GM03348 (cell line): ENCODE measurements at places on chromosomes 5 and 9.

- DNase-seq = no peak
These were observed 22.4 kb upstream of the PLPP1 start for GRCh38 chr5:55557123-55557522.

GRCh38 chr9:116806075-116806474 lies 119.0 kb downstream of the TRIM32 start:
- DNase-seq = no peak

GRCh38 chr9:34502891-34503290 lies 19.9 kb downstream of the ENHO start:
- no peak for DNase-seq

- no peak for DNase-seq
These were observed 13.4 kb upstream of the GRHPR start for GRCh38 chr9:37408933-37409710.

GRCh38 chr9:134178394-134178767 lies 14.0 kb upstream of the RNU6ATAC start:
- DNase-seq = no peak

DNA sequence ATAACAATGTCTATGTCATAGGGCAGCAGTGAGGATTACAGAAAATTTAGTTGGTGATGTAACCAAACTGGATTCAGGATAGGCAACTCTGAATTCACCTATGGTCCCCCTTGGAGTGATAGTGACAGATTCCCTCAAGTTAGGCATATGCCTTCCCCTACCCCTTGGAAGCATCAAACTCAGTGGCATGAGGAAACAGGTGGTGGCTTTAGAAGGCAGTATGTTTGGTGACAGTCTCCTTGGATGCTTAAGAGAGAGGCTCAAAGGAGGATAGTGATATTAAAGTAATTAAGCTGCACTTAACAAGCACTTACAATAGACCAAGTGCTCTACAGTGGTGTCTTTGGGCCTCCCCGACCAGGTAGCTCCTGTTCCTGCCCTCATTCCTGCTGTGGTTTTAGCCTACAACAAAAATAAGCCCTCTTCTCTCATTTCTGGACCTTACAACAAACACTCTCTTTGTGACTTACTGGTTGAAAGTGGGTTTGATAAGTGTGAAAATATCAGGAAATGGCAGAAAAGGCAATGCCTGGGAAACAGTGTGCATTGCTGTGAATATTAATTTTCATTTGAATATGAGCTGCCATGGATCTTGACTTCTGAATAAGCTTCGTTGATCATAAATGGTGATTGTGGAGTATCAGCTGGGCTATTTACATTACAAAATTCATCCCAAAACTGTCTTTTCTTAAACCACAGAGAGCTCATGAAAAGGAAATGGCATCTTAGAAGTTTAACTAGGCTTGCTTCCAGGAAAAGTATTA lies 29.2 kb downstream of the NR4A3 start:
- DNase-seq = no peak

- no peak for DNase-seq
These were observed 56.1 kb downstream of the HRH2 start for GRCh38 chr5:175713930-175714329.

- no peak for DNase-seq
These were observed 294.7 kb downstream of the ZSWIM6 start for GRCh38 chr5:61626639-61627282.

- no peak for DNase-seq
These were observed 646.6 kb downstream of the ACTL7B start for GRCh38 chr9:108209132-108209685.

DNA sequence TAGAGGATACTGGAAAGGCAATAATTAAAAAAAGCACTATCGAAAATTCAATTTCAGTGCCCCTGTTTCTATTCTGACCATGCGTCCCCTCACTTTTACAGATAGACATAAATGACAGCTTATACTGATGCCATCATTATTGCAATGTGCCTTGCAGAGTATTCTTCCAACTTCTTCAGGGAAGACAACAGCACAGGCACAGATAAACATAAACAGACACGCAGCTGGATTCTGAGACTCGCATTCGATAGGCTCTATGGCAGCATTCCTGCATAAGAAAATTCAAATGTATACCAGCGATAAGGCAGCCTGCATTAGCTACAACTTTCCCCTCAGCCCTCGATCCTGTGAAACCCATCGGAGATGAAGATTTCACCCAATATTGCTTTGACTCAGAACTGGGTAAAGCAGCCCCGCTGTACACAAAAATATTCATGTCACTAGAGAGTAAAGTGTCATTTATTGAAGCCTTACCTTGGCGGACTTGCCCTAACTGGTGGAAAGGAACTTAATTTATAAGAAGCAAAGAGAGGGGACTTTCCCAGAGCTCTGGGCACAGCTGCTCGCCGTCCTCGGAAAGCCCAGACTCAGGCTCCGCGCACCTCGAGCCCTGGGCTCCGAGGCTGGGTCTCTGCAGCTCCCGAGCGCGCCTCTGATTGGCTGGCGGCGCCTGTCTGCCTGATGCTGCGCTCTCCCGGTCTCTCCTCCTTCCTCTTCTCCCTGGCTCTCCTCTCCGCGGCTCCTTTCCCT lies at the start of gene CDH18:
Gene CDH18 (minus strand): TSS at position 589 of the 750 bp plus-strand sequence. CDS start 149,214 bp downstream, outside the sequence.
- peak; percentile 83 for DNase-seq

DNA sequence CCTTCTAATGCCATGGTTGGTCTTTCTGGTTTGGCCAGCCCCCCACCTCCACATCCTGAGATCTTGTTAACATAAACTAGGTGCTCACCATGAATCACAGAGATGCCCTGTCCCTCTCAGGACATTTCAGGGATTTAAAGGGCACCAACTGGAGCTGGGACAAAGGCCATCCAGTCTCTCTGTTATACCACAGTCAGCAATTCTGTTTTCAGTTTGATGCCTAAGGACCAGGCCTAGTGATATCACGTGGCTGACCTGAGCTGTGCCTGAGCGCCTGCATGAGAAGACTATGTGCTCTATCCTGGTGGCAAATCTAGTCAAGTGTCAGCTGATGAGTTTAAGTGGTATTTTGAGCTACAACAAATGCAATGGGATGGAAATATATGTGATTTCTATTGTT lies 26.1 kb downstream of the SPIN1 start:
- DNase-seq = no peak
